ENCODE measurements at places on chromosomes 1 and 21.

DNA sequence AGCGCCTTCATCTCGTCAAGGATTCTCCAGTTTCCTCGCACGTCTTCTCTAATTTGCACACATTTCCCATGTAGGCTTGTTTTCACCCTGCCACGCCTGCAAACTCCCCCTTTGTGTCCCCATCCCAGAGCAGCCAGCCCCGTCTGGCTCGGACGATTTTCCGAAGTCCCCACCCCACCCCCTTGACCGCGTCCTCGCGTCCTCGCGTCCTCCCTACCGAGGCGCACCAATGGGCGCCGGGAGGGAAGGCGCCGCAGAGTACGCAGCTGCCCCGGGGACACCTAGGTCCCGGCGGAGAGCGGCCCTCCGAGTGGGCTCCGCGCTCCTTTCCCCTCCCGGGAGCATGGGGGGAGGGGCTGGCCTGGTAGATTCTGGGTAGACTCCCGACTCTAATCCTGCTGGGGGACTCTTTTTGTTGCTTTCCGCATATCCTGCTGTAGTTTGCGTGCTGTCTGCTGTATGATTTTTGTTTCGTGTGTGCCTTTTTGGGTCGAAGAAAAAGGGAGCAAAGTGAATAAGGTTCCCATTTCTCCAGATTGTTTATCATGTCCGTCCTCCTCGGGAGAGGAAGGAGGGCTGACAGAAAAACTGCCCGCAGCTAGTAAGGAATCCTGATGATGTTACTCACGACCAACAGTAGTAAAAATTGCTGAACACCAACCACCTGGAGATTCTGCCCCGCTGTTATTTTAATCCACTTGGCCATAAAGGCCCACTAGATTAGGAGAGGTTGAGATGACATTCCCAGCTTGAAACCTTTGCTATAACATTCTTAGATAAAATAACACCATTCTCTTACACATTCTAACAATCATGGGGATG is 1.5 kb downstream of the CACHD1 start:
- peak; percentile 30 for DNase-seq

- DNase-seq = no peak
These were observed 18.7 kb downstream of the CLSTN1 start for GRCh38 chr1:9805006-9805508.

DNA sequence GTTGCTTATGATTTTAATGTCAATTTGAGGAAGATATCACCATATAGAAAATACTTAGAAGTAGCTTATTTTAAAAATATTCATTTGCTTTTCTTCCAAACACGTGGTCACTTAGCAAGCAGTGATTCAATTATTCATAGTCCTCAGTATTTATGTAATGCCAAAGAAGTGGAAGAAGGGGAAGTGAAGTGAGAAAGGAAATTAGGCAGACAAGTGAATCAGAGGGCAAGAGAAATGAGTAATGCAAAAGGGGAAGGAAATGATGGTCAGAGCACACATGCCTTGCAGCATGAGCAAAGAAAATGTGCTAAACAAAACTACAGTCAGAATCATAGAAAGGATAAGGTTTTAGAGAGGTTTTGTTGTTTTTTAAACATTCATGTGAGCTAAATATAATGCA is 31.8 kb downstream of the SDCCAG8 start:
- DNase-seq = peak; percentile 95

GRCh38 chr1:66733348-66734017 is 18.8 kb upstream of the DYNLT5 start:
- peak; percentile 56 for DNase-seq

DNA sequence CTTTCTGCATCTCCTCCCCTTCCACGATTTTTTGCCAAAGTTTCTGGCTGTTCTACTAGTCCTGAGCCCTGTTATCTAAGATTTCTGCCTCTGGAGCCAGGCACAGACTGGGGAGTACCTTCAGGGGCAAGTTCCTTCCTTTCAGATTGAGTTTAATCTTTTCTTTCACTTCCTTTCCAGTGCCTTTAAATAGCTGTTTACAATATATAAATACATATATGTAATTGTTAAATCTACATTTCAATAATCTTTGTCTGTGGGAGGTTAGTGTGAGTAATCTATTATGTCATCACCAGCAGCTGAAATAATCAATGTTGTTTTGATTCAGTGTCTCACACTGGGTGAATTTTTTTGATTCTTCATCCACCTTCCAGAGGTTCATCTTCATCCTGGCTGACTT is 31.8 kb downstream of the DIPK1A start:
- no peak for DNase-seq

DNA sequence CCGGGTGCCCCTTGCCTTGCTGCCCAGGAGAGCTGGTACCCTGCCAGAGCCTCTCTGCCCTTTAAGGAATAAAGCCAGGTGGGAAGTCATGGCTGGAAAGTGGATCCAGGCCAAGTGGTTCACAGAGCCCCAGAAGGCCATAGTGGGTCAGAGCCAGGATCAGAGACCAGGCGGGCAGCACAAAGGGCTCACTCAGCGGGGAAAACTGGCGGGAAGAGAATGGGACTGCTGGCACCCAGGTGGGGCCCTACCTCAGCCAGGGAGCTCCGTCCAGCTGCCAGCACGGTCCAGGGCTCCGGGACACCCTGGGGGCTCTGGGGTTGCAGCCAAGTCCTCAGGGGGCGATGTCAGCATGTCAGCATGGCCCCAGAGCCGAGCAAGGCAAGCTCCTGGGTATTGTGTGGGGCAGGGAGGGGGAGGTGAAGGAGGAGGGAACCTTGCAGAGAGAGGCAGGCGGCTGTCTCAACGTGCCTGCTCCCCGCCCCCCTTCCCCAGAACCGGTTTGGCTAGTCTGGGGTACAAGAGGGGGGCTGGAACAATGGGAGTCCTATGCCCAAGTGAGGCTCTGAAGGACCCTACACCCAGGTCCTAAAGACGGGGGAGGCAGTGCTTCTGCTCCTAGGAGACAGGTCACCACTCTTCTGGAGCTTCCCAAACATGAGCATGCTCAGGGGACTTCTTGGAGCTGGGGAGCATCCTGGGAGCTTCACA is at the start of gene ARHGEF19:
TSS of gene ARHGEF19 (minus strand) at position 402 of the 711 bp plus-strand sequence. CDS start 3,598 bp downstream, outside the sequence.
- no peak for DNase-seq

GRCh38 chr1:16101623-16102022 is 28.2 kb upstream of the FAM131C start:
- no peak for DNase-seq

DNA sequence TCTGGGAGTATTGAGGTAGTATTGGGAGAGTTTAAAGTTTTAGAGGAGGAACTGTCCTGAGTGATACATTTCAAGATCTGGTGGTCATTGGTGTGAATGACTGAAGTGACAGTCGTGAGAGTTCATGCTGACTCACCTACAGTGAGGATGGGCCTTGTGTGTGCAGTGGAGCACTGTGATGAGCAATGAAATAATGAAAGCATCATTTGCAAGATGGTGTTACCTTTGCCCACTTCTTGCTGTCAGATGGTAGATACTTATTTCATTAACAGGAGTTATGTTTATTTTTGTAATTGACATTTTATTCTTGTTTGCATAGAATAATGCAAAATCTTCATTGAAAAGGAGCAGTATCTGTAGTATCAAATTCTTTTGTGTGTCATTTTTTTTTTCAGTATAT is 29.0 kb downstream of the POU2F1 start:
- DNase-seq = no peak

- no peak for DNase-seq
These were observed 156.0 kb downstream of the PGBD5 start for GRCh38 chr1:230270185-230270558.

GRCh38 chr1:3169665-3170356 is 100.8 kb downstream of the PRDM16 start:
- no peak for DNase-seq

DNA sequence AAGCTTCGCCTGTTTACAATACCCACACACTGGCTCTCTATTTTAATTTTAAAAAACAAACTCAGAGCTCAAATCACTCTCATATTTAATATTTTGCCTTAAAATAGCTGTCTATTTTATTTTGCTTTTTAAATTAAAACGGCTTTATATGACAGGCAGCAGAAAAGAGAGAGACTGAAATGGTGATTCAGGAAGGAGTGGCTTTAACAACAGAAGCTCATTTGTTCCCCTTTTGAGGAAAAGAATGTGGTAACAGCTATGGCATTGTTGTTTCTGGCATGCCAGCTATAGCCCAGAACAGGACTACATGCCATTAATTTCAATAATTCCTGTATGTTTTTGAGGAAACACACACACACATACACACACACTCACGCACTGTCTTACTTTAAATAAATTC is 234.2 kb upstream of the PTBP2 start:
- peak; percentile 65 for DNase-seq

DNA sequence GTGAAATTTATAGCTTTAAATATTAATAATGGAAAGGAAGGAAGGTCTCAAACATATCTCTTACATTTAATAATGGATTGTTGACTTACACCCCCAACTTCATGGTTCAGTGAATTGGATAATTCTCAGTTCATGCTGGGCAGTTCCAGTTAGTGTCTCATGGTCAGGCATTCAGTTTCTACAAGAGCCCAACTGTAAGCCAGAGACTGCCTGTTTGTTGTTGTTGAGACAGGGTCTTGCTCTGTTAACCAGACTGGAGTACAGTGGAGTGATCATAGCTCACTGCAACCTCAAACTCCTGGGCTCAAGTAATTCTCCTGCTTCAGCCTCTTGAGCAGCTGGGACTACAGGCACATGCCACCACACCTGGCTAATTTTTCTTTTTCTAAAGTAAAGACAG is 5.0 kb upstream of the DMAP1 start:
- DNase-seq = no peak

- no peak for DNase-seq
These were observed 255.1 kb downstream of the PTPRC start for GRCh38 chr1:198893763-198894444.

DNA sequence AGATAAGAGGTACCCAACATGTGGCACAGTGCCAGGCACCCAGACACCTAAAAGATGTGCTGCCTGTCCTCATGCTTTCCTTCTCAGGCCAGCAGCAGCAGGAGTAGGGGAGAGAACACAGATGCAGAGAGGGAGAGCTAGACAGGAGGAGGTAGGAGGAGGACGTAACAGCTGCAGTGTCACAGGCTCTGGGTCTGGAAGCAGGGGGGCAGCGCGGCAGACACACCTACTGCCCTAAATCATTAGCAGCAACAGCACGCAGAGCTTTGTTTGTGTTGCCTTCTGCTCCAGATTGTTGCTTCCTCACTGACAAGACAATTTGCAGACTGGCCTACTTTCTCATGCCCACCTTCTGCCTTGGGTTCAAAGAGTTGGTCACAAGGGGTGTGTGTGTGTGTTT is 196.7 kb upstream of the DAB1 start:
- no peak for DNase-seq

- DNase-seq = peak; percentile 75
These were observed 481 bp downstream of the TAL1 start for GRCh38 chr1:47231301-47232186.

- DNase-seq = no peak
These were observed 1.6 kb downstream of the PCAT6 start for GRCh38 chr1:202812176-202813026.

DNA sequence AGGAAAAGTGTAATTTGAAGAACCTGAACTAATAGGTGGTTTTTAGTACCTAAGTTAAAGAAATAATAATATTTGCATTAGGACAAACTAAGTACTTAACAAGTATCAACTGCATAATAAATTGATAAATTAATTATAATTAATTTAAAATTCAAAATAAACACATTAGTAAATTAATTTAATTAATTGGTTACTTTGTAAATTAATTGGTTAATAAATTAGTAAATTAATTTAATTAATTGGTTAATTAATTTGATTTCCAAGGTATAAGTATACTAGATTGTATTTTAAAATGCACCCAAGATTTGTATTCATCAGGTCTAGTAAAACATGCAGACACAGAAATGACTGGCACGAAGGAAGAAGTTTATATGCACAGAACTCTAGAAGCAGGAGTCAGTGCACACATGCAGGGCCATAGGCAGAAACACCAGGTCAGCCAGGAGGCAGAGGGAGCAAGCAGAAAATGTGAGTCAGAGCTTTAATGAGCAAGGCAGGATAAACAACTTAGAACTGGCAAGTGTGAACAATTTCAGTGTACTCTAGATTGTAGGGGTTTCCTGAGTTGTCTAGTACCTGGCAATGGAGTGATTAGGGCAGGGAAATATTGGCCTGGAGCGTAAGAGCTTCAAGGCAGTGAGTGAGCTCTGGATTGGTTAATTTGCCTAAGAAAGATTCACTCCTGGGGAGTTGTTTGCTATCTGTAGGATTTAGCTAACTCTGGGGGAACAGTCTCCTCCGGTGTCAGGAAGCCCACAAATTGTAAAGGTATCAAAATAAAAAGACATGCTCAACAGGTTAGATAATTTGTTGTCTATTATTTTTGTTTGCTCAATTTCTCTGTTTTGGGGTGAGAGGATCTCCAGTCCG is 665.7 kb downstream of the MRPL39 start:
- DNase-seq = no peak

DNA sequence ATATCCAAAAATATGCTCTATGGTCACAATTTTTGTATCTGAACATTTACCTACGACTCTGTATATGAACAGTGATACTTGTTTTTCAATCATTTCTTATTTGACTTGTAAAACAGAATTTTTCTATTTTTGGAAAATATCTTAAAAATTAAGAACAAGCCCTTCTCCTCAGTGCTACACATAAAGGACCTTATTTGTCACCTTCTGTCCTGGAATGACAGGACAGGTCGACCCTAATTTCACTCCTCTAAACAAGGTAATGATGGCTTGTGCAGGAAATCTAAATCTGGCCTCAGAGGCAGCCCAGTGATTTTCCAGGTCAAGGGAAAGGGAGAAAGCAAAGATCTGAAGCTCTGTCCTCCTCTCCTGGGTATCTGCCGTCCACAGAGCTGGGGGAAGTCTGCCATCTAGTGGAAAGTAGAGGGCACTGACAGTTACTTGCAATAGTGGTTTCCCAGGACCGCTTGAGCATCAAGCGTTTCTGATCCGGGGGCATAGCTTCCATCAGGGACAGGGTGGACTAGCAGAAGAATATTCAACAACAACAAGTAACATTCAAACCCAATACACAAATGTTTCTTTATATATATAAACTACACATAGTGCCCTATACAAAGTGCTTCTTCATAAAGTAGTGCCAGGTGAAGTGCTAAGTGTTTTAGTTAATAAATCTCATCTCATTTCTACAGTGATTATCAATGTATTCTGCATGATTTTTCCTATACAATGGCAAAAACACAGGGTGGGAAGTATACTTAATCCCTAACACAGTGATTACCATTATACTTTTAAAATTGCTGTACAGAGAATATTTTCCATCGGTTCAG is 74.6 kb downstream of the SLC25A24 start:
- peak; percentile 78 for DNase-seq
